ENCODE measurements at places on chromosomes 1 and 21.
A peak's percentile ranks its signal among the peaks of the same experiment; 100 is the strongest.

GRCh38 chr1:168328731-168329364 is 48.2 kb downstream of the TBX19 start:
- no peak for DNase-seq

- no peak for DNase-seq
Measured at GRCh38 chr1:58459911-58460310, 86.6 kb downstream of the OMA1 start.

GRCh38 chr1:28640766-28641165 is 2.1 kb downstream of the TAF12 start:
- DNase-seq = peak; percentile 16

- DNase-seq = no peak
Measured at GRCh38 chr1:205250699-205251098, 23.0 kb downstream of the TMCC2 start.

DNA sequence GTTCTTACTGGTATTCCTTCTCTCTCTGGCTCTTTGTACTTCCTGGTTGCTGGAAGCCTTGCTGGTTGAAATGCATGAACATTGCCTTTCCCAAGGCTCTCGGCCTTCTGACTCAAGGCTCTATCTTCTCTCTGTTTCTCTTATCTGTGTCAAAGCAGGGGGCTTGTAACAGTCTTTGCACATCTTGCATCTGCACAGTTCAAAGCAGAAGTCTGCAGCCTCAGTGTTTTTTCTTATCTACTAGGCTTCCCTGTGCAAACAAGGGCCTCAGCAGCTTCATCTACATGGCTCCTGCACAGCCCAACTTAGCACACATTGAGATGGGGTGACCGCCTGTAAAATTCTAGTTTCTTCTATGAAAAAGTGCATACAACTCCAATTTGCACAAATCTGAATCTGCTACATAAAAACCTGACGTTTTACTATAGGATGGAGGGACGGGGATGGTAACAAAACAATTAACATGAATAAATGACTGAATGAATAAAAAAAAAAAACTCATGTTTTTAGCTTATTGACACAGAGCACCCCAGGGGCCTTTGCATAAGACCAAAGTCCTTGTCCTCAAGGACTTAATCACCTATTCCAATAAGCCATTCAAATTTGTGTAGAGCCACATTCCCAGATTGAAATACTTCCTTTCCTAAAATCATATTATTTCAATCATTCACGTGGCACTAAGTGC is 458.3 kb downstream of the LMO4 start:
- no peak for DNase-seq

DNA sequence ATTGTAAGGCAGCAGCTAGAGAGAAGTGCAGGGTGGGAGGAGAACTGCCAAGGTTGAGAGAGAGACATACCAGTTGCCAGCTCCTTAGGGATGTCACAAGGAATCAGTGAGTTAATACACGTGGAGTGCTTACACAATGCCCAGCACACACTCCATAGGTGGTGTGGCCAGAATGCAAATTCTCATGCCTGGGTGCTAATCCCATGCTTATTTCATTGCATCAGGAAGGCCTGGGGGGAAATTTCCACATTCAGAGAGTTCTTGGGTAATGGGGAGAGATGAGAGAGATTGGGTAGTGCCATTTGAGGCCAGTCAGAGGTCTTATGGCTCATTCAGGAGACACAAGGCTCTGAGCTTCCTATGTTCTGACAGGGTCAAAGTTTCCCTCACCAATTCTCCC is 38.7 kb downstream of the GJA5 start:
- no peak for DNase-seq

DNA sequence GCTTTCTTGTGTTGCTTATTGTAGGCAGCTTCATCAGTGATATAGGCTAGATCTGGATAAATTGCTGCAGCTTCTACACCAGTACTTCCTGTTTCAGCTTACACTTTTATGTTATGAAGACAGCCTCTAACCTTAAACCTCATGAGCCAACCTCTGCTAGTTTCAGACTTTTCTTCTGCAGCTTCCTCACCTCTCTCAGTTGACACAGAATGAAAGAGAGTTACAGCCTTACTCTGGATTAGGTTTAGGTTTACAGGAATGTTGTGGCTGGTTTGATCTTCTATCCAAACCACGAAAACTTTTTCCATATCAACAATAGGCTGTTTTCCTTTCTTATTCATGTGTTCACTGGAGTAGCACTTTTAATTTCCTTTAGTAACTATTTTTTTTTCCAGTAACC is 76.9 kb upstream of the RNPC3 start:
- DNase-seq = no peak

DNA sequence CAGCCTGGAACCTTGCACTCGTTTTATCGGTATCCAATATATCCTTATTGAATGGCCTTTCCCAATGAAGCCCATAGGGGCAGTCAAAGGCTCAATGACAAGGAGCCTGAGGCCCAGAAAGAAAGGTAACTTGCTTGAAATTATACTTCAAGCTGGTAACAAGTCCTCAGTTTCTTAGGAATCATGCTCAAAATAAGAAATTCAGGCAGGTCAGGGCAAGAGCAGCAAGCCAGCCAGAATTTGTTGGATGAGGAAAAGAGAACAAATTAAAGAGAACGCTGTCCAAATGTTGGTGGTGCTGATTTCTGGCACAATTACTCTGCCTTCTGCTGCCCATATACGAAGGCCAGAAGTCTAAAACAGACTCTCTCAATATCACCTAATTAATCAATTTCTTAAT is 77.6 kb downstream of the DDX20 start:
- no peak for DNase-seq
